Hematopoietic multipotent progenitor cell treated with erythropoietin and hydrocortisone succinate and interleukin-3 and kit ligand, for 17 days (in vitro differentiated cells): ENCODE measurements at places on chromosomes 3 and 15.

DNA sequence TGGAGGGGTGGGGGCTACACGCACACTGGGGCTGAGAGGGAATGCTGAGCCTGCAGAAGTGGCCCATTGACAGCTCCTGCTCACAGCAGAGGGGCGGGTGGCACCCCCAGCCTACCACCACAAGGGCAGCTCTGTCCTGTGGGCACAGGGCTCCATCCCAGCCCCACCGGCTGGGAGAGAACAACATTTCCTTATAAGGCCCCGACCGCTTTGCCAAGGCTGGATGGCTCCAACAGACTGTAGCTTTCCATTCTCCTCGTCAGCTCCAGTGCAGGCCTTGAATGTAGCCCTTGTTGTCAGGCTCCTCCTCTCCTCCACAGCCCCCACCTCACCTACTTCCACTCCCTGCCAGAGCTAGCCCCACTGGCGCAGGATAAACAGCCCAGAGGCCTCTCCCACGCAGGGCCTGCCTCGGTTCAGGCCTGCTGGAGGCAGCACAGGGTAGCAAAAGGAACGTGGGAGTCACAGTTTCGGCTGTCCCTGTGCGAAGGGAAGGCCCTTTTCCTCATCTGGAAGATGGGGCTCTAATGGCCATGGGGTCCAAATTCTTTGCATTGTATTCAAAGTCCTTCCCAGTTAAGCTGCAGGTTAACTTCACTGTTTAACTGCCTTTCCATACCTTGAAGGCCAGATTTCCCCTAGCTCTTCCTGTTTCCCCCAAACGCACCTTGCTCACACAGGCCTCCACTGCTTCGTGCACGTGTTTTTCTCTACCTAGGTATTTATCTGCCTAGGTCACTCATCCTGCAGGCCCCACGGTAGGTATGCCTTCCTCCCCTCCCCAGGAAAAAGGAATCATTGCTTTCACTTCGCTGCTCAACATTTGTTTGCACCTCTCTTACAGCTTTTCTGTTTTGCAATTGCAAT, 101.6 kb upstream of the LPP start:
- DNase-seq, result no peak

GRCh38 chr3:29140666-29141065, 140.2 kb upstream of the RBMS3 start:
- no peak for DNase-seq

DNA sequence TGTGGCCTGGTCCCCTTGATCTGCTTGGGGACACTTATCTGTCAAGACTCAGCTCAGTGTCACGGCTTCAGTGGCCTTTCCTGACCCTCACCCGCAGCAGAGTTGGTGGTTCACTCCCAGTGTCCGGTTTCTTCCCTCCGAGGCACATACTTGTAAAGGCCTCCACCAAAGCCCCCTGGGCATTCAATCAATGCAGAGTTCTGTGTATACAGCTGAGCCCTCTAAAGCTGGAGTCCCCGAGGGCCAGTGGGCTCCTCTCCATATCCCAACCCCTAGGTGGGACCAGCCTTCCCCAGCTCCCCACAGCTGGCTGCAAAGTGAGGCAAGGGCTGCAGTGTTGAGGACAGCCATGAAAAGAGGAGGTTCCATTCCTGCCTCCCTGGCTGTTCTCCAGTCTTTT, 70.9 kb upstream of the RGMA start:
- no peak for DNase-seq

- DNase-seq, result no peak
Measured at GRCh38 chr3:105827959-105828358, 40.9 kb downstream of the CBLB start.

DNA sequence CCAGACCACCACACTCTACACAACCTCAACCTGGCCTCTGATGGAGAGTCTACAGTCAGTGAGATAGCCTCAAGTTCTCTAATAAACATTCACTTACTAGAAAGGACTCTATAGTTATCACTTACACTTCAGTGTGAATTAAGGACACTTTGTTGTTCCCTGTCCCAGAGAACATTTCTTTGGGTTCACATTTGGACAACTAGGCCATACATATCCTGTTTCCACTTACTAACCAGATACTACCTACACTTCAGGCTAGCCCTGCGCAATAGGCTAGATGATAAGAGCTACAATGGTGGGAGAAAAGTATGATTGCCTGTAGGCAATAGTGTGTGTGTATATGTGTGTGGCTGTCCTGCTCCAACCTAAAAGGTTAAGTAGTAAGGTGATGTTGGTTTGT, 72.7 kb downstream of the TP63 start:
- DNase-seq, result no peak

DNA sequence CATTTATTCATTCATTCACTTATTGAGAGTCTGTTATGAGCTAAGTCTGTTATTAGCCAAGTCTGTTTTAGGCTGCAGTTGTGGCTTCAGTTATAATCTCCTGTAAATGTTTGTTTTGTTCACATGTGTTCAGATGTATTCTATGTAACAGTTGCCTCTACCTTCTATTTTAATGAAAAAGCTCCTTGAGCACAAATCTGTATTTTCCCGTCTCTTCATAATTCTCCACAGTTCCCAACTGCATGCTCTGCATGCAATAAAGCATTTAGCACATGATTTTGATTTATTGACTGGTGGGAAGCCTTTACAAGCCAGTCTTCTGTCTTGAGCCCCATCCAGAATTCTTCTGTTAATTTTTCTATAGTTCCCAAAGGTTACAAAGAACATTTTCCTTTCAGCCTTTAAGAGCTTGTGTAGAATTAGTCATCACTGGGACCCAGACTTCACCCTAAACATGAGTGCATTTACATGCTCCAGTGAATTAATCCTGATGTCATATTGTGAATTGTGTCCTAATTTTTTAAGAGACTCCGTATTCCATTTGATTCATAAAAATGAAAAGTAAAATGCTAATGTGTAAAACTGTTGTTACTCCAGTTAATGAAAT, 122.3 kb upstream of the NR2E3 start:
- no peak for DNase-seq

DNA sequence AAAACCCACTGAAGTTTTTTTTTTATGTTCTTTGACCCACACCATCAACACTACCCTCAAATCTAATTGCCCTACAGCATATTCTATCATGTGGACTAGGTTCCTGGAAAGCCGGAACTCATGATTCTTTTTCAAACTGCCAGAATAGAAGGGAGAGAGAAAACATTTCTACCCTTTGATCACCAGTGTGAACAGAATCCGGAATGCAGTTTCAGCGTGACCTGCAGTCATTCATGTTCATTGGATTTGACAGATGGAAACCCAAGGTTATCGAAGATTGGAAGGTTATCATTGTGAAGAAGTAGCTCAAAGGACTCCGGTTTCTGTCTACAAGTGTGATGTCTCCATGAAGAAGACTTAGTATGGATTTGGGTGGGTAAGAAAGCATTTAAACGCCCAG, 39.4 kb upstream of the RASA2 start:
- no peak for DNase-seq

GRCh38 chr15:73527598-73527997, 84.6 kb downstream of the REC114 start:
- no peak for DNase-seq

DNA sequence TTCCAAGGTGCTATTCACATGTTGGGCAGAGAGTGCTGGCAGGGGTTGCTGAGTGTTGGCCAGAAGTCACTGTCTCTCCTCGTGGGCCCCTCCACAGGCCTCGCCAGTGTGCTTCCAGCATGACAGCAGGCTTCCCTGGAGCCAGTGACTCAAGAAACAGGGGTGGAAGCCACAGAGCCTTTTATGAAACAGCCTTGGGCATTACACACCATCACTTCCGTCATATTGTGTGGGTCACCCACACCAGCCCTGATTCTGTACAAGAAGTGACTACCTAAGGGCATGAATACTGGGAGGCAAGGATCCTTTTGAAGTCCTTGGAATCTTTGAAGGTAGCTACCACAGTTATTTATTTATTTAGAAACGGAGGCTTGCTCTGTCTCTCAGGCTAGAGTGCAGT, 177.6 kb upstream of the UBE3A start:
- no peak for DNase-seq

GRCh38 chr15:65832549-65833364, 36.5 kb upstream of the RAB11A start:
- peak; percentile 71 for DNase-seq

DNA sequence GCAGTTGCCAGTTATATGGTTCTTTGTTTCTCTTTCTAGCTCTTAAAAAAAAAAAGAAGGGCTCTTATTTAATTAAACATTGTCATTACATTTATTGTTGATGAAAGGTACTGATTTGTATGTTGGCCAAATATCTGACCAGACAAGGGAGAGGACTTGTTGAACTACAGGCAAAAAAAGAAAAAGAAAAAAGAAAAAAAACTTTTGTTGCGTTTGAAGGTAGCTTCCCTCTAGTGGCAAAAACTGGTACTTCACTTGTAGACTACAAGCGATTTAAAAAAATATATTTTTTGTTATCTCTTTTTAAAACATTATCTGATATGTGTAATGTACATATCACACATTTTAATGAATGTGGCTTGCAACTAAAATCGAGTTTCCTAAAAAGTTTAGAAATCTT, 280.6 kb downstream of the ROBO2 start:
- DNase-seq, result no peak

DNA sequence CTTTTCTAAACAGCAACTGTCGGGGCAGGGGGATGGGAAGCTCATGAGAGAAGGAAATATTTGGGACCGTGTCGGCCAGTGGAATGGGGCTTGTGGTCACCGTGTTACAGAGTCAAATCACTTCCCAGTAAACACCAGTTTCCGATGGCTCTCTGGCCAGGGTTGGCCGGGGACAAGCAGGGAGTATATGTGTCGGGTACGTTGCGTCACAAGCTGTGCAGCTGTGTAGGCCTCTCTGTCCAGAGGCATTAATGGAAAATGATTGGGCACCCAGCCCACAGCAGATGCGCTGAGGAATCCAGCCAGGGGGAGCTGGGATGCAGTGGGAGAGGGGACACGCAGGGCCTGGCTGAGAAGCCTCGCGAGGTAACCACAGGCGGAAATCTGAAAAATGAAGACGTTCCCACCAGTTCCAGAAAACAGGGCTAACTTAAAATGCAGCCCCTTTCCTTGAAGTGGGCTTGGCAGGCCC, 15.8 kb upstream of the ALDH1A3 start:
- no peak for DNase-seq

GRCh38 chr3:64039332-64039731, 16.0 kb upstream of the PSMD6 start:
- no peak for DNase-seq

DNA sequence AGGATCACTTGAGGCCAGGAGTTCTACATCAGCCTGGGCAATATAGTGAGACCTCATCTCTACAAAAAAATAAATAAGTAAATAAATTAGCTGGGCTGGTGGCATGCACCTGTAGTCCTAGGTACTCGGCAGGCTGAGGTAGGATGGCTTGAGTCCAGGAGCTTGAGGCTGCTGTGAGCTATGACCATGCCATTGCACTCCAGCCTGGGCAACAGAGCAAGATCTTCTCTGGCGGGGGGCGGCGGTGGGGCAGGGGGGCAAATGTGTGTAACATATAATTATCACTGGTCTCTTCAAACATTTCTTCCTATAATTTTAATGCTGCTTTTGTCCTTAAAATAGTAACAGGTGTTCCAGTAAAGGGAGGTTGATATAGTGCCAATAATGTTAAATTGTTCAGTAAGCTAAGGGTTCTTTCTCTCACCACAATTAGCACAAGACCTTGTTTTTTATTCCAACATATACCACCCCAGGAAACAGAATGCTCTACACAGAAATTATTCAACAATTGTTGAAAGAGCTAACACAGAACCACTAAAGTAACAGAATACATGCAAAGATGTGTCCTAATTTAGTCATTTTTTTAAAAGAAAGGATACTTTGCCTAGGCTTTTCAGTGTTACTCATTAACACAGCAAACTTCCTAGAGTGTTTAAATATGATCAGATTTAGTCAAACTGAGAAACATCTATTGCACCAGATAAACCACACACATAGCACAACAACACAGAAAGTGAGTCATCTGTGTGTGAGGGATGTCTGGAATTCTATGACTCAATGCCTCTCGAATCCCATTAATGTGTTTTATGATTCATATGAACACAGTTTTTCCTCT, 29.1 kb downstream of the ANKRD28 start:
- DNase-seq, result no peak

GRCh38 chr3:128573707-128574162, 76.9 kb downstream of the RPN1 start:
- peak; percentile 65 for DNase-seq

- no peak for DNase-seq
Measured at GRCh38 chr15:99992611-99993231, 259.5 kb upstream of the LYSMD4 start.
